Activated CD8-positive, alpha-beta memory T cell treated with anti-CD3 and anti-CD28 coated beads, Interleukin-2, amount 10 ng/mL, durations not matched to agents 7 days and 5 days (primary cell): ENCODE measurements at places on chromosomes 4 and X.

DNA sequence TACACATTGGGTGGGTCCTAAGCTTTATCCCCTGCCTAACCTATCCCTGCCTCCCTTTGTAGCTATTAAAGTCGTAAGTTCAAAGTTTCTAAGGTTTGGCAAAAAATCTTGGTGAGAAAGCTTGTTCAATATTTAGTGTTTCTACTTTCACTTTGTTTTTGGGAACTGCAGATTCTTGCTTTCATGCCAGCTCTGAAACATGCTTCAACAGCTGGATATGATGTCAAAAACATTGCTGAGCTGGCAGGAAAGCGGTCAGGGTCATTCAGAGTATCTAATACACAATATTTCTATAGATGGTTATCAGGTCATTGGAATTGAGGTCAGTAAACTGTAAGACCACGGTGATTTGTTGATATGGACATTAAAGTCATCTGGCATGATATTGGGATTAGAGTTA is 19.7 kb downstream of the CENPI start:
- no peak for DNase-seq

DNA sequence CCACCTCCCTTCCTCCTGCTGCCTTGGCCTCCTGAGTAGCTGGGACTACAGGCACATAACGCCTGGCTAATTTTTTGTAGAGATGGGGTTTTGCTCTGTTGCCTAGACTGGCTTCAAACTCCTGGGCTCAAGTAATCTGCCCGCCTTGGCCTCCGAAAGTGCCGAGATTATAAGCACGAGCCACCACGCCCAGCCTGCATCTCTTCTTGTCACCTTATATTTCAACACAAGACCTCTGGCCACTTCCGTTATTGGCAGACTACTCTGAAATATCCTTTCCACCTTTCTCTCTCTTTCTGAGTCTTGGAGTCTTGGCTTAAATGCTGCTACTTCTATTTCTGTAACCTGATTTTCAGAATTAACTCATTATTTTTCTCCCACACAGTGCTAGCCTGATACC is 5.6 kb downstream of the KIAA0232 start:
- DNase-seq, result peak; percentile 52

GRCh38 chr4:141659539-141659938 is 23.2 kb downstream of the IL15 start:
- no peak for DNase-seq

DNA sequence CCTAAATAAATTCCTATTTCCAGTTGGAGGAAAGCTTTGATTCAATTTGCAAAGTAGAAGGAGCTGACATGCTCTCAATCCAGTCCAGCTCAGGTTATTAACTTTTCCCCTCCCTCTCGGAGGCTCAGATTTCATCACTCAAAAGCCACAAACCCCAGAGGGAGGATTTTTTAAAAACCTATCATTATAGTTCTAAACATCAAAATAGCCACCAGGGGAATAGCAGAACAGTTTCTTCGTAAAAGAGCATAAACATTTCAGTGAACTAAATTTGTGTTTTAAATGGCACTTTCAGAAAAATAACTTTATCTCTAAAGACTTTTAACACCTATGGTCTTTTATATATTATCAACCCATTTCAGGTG is 8.8 kb downstream of the GPRIN3 start:
- peak; percentile 60 for DNase-seq

- DNase-seq, result no peak
These were observed 20.1 kb downstream of the SPON2 start for GRCh38 chr4:1152290-1152689.

DNA sequence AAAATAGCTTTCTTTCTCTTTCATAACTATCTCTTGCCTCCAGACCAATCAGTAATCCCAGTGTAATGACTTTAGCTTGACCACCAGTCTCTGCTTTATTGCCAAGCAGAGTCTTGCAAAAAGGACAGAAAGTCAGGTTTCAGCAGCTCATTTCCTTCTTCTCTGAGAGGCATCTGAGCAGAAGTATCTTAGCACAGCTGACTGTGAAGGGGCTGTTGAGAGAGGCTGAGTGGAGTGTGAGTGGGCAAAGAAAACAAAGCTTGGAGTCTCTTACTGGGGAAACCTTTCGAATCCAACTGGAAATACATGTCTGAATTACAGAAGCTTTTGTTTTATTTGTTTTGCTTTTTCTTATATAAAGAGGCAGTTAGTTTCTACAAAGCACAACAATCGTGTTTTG is 170.3 kb upstream of the IGFBP7 start:
- no peak for DNase-seq

- no peak for DNase-seq
These were observed 20.2 kb downstream of the IRAK1 start for GRCh38 chrX:153999359-154000037.

DNA sequence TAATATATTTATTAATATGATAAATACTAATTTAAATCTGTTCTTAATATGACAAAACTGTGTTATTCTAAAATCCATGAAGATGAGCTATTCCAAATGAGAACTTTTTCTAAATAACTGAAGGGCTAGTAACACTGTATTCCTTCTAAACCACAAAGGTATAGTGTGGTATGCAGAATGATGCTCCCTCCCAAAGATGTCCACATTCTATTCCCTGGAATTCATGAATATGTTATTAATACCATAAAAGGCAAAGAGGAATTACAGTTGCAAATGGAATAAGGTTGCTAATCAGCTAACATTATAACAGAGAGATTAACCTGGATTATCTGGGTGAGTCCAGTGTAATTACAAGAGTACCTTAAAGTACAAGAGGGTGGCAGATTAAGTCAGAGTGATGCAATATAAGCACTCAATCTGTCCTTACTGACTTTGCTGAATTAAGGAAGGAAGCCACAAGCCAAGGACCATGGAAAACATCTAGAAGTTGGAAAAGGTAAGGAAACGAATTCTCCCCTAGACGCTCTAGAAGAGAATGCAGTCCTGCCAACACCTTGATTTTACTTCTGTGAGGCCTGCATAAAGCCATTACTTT is 20.7 kb upstream of the MAB21L2 start:
- DNase-seq, result no peak

DNA sequence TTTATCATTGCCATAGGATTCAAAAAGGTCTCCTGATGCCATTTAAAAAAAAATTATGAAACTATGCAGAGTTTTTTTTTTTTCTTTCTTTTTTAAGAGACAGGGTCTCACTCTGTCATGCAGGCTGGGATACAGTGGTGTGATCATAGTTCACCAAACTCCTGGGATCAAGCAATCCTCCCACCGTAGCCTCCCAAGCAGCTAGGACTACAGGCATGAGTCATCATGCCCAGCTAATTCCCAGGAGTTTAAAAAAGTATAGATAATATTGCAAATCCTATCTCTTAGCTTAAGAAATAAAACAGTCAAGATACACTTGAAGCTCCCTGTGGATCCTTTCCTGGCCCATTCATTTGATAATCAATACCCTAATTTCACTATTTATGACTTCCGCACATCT is 58.6 kb upstream of the PRSS48 start:
- no peak for DNase-seq

- DNase-seq, result no peak
These were observed 538.6 kb downstream of the ANKRD50 start for GRCh38 chr4:124173912-124174311.

- no peak for DNase-seq
These were observed 69.5 kb downstream of the ANAPC4 start for GRCh38 chr4:25446611-25447010.

GRCh38 chr4:40710484-40711254 is 39.1 kb upstream of the NSUN7 start:
- no peak for DNase-seq

DNA sequence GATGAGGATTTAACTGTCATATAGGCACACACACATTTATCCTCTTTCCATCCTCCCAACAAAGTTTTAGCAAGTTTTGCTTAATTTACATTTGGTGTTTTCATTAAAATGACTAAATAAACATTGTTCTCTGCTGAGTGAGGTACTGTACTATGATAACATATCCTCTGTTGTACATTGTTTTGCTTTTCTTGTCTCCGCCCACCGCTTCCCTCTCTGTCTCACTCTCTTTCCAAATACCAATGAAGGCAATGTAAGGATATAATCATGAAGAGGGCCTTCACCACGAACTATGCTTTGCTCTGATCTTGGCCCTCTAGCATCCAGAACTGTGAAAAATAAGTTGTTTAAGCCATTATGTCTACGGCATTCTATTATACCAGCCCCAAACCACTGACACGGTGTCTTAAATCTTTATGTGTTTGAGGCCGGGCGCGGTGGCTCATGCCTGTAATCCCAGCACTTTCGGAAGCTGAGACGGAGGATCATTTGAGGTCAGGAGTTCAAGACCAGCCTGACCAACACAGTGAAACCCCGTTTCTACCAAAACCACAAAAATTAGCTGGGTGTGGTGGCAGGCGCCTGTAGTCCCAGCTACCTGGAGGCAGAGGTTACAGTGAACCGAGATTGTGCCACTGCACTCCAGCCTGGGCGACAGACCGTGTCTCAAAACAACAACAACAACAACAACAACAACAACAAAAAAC is 65.3 kb downstream of the HPRT1 start:
- no peak for DNase-seq

DNA sequence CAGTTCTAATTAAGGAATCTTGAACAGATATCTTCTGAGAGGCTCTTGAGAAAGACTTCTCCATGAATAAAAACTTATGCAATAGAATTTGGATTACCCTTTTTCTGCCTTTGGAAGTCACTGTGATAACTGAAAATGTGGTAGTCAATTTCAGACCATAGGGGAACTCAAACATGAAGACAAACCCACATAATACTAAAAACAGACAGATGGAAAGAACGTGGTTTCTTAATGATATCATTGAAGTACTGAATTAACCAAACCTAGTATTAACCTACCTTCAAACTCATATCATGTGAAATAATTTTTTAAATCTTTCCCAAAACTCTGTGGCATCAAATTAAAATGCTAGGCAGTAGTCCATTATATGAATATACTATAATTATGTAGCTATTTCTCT is 153.5 kb downstream of the CAMK2D start:
- DNase-seq, result no peak

DNA sequence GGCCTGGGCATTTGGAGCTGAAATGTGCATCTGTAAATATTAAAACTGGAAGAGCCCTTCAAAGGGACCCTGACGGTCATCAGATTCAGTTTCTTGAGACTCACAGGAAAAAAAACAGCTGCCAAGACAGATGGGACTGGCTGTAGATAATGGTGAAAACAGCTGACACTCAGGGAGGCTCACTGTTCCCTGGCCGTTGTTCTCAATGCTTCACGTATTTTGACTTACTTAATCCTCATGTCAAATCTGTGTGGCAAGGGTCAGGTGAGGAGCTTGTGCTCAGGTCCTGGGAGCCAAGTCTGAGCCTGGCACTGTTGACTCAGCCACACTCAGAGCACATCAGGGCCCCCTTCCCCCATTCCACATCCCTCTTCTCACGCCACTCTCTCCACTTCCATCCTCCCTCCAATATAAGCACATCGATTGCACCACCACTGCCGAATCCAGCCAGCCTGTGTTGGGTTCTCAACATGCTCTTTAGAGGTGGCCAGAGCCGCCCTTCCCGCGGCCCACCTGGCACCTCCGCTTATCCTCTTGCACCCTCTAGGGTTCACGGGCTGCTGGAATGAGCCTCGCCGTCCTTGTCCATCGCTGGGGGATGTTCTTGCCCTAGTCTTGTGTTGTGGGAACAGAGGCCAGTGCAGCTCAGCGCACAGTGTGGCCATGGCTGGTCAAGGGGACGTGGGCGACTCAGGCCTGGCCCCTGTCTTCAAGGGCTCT is 40.1 kb downstream of the EVC start:
- DNase-seq, result no peak

DNA sequence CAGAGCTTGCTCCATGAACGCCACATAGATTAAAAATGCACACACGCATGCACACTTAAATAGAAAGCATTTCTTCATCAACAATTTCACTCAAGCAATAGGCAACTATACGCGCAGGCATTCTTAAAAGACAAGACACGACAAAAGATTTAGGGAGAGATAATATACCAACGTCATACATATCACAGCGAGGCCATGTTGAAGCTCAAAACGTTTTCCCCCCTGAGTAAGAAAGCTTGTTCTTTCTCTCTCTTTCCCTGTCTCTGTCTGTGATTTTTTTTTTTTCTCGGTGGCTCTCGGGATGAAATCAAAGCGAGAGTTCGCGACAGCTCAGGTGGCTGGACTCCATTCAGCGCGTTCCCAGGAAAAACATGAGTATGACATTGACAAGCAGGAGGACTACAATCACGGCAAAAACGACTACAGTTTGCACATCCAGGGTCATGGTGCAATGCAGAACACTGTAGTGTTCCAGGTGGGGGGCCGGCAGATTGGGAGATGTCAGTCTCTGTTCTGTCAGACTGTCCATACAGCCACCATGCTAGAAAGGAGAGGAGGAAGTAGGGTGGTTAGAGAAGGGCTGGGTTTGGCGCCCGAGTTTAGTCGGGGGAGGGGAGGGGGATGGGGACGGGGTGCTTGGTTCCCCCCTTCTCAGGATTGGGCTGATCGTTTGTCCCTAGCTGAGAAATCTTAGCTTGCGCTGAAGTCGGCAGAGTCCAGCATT is 30.7 kb downstream of the ARHGEF9 start:
- DNase-seq, result peak; percentile 53

DNA sequence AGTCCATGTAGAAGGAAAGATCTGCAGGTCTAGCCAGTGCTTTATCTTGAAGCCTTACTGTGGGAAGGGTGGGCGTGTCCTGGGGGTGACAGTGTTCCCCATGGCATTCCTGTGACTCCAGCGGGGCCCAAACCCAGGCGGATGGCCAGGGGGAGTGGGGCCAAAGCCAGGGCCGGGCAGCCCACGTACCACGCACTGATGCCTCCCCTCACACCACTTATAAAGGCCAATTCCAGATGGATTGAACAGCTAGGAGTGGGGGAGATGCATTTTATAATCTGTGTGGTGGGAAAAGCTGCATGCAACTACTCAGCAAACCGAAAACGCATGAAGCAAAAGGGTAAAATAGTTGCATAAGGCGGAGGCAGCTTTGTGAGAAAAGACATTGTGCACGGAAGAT is 36.4 kb downstream of the NELFA start:
- no peak for DNase-seq

DNA sequence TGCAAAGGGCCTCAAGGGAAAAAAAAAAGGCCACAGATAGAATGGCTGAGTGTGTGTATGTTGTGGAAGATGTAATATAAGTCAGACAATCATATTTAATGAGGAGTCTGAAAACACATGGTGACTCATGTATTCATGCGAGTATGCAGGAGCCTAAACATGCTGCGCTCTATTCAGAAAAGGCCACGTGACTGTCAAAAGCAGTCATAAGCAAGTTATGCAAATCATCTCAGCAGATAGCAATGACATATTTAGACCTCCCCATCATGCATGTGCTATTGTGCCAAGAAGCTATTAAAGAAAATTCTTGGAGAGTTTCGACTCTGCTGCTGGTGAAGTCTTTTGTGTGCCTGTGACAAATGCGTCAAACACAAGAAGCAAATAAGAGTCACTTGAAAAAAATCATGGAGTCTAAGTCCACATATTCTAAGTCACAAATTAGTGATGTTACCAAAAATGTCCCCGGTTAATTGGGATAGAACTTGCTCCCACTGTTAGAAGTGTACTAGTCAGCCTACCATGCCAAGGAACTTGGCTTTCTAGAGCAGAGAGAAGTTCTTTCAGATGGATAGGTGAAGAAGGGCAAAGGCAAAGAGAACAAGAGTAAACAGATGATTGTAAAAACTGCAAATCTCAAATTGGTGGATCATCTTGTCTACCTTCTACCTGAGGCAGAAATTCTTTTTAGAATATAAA is 5.0 kb downstream of the LNX1 start:
- no peak for DNase-seq

GRCh38 chr4:119025916-119026661 is 109.5 kb upstream of the MYOZ2 start:
- no peak for DNase-seq
